RWPE2 (cell line): ENCODE measurements at places on chromosomes 2 and 18.

GRCh38 chr18:50240080-50240563, 26.2 kb downstream of the CFAP53 start:
- DNase-seq, result peak; percentile 51

GRCh38 chr2:105915005-105915558, 170.4 kb downstream of the NCK2 start:
- no peak for DNase-seq

DNA sequence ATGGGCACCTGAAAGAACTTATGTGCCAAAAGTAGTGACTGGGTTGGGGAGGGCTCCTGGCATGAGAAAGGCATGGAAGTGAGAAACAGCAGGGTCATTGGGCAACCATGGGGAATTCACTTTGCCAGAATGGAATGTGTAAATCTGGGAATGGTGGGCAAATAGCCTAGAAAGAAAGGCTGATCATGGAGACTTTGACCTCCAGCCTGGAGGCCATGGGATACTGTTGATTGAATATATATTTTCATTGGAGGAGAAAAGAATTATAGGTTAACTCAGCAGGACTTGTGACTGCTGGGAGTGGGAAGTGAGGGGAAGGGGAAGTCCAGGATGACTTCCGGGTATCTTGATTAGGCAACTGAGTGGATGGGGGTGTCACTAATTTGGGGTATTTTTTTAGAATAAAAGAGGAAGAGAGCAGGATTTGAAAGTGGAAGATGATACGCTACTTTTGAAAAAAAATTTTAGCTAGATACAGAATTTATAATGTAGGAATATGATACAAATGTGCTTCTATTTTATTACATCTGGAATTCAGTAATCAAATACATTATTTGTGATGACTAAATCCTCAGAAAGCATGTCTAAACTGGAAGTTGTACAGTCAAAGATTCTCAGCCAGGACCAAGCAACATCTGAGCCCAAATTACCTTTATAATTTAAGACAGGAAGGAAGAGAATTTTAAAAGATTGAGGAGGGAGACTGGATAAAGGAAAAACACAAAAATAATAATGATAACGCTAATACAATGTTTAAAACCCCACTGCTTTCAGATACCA, 116.2 kb downstream of the GATA6 start:
- DNase-seq, result no peak

GRCh38 chr2:170973492-170974303, 44.6 kb downstream of the GORASP2 start:
- peak; percentile 82 for DNase-seq

- DNase-seq, result no peak
Measured at GRCh38 chr2:152440049-152440448, 105.1 kb downstream of the FMNL2 start.

DNA sequence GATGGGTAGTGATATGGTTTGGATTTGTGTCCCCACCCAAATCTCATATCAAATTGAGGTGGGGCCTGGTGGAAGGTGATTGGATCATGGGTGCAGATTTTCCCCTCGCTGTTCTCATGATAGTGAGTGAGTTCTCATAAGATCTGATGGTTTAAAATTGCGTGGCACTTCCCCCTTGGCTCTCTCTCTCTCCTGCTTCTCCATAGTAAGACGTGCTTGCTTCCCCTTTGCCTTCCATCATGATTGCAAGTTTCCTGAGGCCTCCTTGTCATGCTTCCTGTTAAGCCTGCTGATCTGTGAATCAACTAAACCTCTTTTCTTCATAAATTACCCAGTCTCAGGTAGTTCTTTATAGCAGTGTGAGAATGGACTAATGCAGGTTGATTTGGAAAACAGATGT, 223.2 kb upstream of the APCDD1 start:
- DNase-seq, result no peak

DNA sequence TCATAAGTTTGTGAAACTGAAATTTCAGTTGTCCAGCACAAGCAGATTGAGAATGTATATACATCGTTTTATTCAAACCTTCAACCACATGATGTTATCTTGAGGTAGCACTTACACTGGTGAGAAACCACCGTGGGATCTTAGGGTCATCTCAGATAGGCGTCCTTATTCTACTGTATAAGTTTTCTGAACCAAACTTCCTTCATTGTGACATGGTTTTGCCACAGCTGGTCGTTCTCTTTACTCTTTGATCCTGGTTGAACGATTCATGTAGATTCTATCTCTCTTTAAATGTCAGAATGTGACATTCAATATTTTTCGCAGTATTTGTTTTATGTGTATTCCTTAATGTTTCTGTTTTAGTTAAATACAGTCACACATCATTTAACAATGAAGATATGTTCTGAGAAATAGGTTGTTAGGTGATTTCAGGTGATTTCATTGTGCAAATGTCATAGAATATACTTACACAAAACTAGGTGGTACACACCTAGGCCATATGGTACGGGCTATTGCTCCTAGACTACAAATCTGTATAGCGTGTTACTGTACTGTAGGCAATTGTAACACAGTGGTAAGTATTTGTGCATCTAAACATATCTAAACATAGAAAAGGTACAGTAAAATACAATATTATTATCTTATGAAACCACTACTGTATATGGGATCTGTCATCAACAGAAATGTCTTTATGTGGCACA, 17.9 kb upstream of the ARHGAP25 start:
- no peak for DNase-seq

DNA sequence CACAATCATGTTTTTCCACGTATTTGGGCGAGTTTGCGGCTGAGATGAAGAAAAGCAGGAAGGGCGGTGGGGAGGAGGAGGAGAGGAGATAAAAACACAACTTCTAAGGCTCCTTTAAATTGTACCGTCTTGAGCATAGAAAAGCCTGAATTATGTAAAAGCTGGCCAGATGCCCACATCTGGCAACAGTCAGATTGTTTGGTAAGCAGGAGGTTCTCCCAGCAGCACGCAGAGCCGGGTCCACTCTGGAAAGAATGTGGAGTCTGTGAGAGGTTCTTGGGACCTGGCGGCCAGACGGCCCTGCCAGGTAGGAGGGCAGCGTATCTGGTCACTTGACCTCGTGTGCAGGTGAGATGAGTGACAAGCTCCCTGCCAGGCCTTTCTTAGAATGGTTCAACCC, 215.3 kb upstream of the APCDD1 start:
- no peak for DNase-seq

DNA sequence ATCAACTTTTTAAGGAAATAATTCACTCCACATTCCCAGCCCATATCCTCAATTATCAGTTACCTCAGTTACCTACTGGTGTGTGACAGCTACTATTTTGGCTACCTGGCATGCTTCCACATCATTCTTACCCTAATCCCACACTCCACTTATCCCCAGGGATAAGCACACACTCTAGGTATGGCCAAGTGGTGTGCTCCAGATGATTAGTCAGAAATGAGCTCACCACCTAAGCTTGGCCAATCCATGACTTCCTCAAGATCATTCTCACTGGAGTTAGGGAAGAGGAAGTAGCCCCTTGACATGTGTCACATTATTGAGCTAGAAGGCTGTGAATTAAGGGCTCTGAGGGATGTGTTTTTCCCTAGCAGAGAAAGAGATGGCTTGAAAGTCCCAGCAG, 20.9 kb upstream of the SMAD4 start:
- no peak for DNase-seq

DNA sequence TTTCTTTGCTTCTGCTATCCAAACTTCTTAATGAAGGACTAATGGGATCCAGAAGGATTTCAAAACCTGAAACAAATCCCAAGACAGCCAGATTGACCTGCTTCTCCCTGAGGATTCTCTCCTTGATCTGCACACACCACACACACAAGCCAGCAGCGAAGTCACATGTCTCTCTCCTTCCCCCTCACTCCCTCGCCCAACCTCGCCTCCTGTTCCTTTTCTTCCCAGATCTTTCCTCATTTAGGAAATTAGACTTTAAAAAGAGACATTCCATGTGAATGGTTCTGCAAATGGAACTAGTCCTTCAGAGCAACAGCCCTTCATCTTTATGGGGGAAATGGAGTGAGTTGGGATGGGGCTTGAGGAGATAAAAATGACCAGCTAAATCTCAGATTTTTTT, 639.1 kb upstream of the SETBP1 start:
- DNase-seq, result no peak

DNA sequence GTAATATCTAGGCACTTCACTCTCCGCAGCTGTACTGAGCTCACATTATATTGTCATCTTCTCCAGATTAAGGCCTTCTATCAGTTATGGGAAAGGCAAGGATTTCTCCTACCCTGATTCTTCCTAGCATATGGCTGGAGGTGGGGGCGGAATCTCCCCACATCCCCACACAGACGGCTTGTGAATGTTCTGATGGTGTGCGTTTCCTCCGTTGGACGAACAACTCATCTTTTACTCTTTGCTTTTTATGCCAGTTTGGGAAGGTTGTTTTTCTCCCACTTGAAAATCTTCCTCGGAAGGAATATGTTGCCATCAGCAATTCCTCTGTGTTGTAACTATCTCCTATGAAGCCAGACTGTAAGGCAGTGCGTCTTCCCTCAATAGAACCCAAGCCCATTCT, 24.3 kb downstream of the KLHL29 start:
- no peak for DNase-seq

DNA sequence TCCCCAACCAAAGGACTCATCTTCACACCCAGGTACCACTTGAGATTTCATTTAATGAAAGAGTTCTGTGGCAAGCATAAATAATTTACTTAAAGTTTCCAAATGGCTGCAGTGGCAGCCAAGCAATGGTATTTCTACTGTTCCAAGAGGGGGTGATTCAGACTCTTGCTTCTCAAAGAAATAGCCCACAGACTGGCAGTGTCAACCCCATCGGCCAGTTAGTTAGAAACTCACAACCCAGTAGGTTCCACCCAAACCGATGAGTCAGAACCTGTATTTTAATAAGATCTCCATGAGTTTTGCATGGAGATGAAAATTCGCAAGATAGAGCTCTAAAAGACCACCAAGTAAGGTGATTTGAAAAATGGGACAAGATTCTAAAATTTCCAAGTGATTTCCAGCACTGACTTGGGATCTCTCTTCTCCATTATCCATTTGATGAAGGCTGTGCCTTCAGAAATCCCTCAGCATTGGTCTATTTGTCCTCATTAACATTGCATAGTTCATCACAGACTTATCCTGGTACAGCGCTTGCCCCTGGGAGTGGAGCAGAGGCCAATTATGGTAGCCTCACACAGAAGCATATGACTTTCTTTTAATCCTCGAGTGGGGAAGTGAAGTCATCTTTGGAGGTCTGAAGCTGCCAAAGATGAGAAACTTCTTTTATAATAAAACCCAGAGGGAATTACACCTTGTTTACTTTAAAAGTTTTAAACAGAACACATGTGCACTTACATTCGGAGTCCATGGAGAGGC, 361.4 kb upstream of the ID2 start:
- no peak for DNase-seq

GRCh38 chr2:33644215-33644614, 45.1 kb upstream of the FAM98A start:
- no peak for DNase-seq

DNA sequence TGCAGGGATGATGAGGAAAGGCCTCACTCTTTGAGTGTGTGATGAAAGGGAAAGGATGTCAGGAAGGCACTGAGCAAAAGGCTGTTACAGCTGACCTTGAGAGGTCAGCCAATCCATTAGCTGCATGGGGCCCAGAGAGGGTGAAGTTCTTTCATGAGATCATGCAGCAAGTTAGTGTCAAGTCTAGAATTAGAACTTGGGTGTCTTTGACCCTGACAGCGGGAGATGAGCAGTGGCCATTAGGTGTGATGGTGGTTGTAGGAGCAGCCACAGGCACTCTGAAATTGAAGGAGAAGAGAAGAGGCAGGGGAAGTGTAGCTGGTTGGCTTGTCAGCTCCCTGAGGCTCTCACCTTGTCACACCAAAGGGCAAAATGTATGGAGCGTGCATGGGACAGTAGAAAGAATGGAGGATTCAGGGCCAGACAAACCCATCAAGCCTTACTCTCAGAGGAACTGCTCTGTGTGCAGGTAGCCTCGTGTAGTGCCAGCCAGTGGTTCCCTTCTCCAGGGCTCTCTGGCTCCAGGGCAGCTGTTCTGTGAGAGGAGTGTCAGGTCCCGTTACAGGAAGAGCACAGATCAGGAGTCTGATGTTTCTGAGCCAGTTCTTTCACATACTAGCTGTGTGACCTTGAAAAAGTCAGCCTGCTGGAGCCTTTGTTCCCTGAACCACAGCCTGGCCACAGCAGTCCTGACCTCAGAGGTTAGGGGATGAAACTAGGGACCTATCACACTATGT, 35.9 kb downstream of the MAP4K4 start:
- no peak for DNase-seq

DNA sequence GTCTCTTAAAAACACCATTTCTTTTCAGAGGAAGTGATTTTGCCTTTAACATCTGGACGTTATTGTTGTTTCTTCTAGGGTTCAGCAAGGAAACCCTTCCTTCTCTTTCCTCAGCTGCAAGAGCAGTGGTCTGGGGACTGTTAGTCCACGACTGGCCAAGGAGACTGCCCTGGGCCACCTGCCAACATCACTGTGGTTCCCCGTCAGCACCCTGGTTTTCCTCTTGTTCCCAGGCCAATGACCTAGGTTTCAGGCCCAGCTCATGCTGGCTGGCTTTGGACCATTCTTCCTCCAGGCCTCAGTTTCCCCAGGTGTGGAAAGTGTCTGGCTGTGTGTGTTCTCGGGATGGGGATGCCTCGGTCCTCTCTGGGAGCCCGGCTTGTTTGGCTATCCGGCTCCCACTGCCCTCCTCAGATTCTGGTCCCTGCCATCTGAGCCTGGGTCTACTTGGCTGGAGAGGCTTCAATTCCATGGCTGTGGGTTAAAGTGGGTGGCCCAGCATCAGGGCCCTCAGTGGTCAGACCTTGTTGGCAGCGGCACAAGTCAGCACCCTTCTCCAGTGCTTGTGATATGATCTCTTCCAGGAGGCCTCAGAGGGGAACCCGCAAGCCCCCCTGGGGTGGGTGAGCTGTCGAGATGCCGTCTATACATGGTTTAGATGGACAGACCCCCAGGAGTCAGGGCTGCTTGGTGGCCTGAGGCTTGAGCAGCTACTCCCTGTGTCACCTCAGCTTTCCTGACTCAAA, 234.3 kb upstream of the HS6ST1 start:
- DNase-seq, result no peak

DNA sequence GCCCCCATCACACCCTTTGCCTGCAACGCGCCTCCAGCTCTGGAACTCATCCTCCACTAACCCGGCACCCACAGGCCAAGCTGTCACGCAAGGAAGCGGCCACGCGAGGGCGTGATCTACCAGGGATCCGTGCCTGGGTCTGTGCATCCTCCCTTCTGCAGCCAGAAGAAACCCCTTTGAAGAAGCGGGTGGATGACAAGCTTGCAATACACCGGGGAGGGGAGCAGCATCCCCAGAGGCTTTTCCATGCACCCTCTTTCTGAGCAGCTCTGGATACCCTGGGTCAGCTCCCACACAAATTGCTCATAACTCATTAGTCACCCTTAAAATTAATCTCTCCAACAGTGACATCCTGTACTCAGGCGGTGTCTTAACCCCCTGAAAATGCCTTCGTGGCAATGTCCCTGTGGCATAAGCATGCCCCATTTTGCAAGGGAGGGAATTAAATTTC, 47.6 kb downstream of the PDCL3 start:
- no peak for DNase-seq

DNA sequence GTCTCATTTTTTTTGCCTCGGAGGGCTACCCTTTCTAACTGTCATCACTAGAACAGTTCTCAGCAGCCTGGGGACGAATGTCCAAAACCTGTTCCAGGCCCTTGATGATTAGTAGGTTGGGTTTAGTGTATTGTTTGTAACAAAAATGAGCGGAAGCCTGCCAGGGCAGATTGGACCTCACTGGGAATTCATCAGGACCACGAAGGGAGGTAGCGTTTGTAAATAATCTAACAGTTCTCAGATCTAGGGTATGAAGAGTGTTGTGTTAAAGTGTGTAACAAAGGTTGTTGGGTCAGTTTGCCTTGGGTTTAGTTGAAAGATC, 799 bp downstream of the CEP68 start:
- DNase-seq, result no peak
